Omental fat pad (tissue), 4 donors: ENCODE measurements at places on chromosomes 1 and 21.
A peak's percentile ranks its signal among the peaks of the same experiment; 100 is the strongest.

GRCh38 chr21:14833666-14834351 lies 231.0 kb downstream of the NRIP1 start:
- DNase-seq = no peak

- no peak for DNase-seq
Observed at GRCh38 chr1:166354406-166354805, 187.6 kb upstream of the FAM78B start.

DNA sequence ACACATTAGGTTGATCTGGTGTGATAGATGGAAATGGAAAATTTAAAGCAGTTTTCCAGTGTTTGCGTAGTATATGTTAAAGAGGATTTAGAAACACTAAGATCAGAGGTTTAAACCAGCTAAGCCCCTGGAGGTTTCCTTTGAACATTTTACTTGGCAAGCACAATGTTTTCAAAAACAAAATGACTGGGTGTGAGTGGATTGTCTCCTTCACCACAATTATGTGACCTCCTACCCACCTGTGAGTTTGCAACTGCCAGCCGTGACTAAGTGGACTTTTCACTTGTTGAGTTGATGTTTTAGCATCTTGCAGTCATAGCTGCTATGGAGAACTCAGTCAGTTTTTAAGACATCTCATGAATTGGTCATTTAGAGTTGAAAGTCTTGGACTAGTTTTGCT lies 4.7 kb downstream of the CCDC190 start:
- no peak for DNase-seq

GRCh38 chr1:113859478-113860175 lies 11.9 kb downstream of the PTPN22 start:
- DNase-seq = no peak

- no peak for DNase-seq
Observed at GRCh38 chr1:154557939-154558719, at the start of gene UBE2Q1. Gene UBE2Q1 (minus strand): TSS chr1:154558662. CDS start chr1:154558553, 109 bp downstream.

GRCh38 chr21:46371204-46372013 lies 47.5 kb downstream of the PCNT start:
- DNase-seq = no peak

DNA sequence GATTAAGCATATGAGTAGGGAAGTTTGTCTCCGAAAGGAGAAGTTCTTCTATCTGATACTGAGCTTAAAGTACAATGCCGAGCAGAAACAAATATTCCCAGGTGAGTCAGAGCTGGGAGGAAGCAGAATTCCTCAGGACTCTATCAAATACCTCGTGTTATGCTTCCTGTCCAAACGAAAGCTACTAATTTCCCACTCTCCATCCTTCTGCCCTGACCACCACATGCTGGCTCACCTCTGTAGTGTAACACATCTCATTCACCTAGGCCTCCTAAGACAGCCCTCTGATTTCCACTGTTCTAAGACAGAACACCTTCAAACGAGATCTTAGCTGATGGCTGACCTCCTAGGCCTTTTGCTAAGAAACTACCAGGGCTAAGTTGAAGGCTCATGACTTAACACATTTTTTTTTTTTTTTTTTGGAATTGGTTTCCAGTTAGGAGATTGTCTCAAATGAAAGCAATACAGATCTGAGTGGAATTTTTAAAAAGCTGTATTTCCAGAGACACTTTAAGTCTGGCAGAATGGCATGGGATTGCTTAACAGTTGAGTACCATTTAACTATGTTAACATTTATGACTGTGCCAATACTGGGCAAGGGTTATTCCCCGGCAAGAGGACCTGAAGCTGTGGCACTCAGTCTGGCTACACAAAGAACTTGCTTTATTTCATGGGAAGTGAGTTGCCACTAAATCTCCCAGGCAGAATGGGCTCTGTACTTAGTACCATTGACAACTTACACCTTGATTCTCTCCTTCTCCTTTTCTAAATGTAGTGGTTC lies 583.4 kb downstream of the DPYD start:
- no peak for DNase-seq

DNA sequence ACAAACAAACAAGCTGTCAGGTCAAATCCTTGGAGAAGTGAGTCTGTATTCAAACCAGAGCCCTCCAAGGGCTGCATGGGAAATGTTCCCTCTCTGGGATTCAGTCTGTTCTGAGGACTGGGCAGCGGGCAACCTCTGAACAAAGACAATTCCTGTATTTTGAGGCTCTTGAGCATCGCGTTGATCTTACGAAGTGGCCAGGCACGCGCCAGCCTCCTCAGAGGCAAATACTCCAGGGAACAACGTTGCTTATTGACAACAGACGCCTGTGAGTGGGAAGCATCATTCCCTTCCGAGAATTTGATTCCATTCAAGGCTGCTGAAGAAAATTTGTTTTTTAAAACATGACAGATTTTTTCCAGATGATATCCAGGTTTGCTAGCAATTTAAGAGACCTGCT lies 20.0 kb upstream of the TACSTD2 start:
- no peak for DNase-seq

GRCh38 chr1:60740154-60740553 lies 342.2 kb upstream of the NFIA start:
- DNase-seq = no peak

GRCh38 chr1:209008586-209008985 lies 574.9 kb upstream of the CAMK1G start:
- DNase-seq = no peak

DNA sequence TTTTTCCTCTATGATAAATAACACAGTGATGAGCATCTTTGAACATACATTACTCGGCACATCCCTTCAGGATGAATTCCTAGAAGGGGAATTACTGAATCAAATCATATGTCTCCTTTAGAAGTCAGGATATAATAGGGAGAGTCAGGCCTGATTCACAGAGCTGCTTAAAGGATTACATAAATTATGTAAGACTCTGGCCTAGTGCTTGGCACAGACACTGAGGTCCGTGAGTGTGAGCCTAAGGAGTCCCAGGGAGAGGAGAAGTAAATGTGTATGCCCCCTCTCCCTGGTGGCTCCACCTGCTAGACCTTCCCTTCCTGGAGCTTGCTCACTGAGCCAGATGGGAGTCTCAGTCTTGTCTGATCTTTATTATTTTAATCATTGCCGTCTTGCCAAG lies 8.6 kb upstream of the FOXE3 start:
- DNase-seq = no peak

- DNase-seq = no peak
Observed at GRCh38 chr1:219350172-219350931, 176.7 kb downstream of the LYPLAL1 start.

GRCh38 chr1:245698860-245699259 lies 544.1 kb downstream of the KIF26B start:
- no peak for DNase-seq

DNA sequence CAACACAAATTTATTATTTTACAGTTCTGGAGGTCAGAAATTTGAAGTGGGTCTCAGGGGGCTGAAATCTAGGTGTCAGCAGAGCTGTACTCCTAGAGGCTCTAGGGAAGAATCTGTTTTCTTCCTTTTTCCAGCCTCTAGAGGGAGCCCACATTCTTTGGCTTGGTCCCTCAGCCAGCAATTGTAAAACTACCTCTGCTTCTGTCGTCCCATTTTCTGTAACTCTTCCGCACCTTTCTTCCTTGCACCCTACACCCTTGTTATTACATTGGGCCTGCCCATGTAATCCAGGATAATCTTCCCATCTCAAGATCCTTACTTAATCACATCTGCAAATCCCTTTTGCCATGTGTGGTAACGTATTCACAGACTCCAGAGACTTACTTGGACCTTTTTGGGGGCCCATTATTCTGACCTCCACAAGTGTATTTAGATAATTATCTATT lies 24.8 kb upstream of the THEM4 start:
- no peak for DNase-seq

GRCh38 chr1:159802111-159802510 lies at the start of gene FCRL6:
Gene FCRL6 (plus strand): TSS chr1:159802360. CDS start chr1:159802425, 65 bp downstream.
- DNase-seq = no peak

- DNase-seq = no peak
Observed at GRCh38 chr1:22626237-22627157, 9.9 kb upstream of the C1QA start.

- no peak for DNase-seq
Observed at GRCh38 chr1:8211883-8212579, 105.9 kb upstream of the SLC45A1 start.

- DNase-seq = no peak
Observed at GRCh38 chr21:33024201-33025103, 1.3 kb upstream of the OLIG2 start.

- no peak for DNase-seq
Observed at GRCh38 chr1:153262462-153263157, 3.1 kb downstream of the LORICRIN start.

GRCh38 chr21:16082038-16082816 lies 352.4 kb downstream of the USP25 start:
- DNase-seq = no peak

DNA sequence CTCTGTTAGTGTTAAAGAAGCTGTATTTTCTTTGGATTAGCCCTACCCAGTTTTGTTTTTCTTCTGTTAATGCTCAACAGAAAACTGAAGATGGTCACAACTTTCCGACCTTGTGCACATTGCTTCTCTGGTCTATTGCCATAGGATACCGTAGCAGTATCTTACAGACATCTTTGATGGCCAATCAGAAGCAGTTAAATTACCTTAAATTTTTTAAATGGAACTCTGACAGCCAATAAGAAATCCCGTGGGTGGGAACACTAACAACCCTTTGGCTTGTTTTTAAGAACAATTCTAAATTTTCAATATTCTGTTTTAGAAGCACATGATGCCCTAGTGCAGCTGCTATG lies 17.2 kb downstream of the NFYC start:
- no peak for DNase-seq

- DNase-seq = no peak
Observed at GRCh38 chr1:224513383-224513782, 78.8 kb upstream of the WDR26 start.

DNA sequence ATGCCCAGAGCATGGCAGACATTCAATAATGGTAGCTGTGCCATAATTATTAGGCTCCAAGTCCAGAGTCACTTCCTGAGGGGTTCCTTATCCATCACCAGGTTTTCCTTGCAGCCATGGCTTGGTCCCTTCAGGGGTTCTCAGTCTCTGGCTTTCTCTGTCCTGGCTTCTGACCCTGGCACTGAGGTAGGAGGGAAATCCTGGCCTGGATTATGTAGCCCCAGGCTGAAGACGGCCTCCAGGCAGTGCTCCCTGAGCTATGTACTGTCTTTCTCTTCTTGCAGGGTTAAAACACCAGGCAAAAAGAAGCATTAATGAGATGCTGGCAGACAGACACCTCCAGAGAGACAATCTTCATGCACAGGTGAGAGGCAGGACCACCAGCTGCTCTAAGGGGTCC lies 9.5 kb upstream of the PADI3 start:
- no peak for DNase-seq

DNA sequence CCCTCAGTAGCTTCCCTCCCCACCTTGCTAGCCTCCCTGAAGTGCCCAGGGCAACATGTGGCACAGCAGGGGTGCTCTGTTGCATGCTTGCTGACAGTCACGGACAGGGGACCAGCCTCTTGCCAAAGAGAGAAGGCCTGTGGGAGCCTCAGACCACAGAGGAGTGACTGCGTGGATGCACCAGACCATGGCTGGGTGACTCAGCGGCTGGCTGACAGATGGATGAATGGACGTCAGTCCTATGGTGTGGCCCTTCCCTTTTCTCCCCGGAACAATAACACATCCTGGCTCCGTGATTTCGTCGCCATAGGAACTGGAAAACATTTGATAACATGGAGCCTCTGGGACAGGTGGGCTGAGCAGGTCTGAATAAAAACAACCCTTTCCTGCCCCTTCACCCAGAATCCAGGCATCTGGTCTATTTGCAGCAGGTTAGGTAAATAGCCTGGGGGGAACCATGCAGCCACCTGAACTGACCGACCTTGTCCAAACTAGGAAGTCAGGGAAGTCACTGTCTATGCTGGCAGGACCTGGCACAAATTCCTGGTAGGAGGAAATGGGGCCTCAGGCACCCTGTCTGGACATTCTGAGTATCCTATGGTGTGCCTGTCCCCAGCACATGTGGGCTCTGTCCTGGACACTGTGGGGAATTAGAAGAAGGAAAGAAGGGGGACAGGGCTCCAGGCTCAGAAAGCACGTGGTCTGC lies 53.3 kb downstream of the NENF start:
- DNase-seq = peak; percentile 44
